ENCODE measurements at places on chromosomes 1 and 21.

GRCh38 chr1:230280906-230281413, 145.2 kb downstream of the PGBD5 start:
- DNase-seq = no peak

- DNase-seq = no peak
Measured at GRCh38 chr21:32914424-32915039, 111.2 kb upstream of the OLIG2 start.

DNA sequence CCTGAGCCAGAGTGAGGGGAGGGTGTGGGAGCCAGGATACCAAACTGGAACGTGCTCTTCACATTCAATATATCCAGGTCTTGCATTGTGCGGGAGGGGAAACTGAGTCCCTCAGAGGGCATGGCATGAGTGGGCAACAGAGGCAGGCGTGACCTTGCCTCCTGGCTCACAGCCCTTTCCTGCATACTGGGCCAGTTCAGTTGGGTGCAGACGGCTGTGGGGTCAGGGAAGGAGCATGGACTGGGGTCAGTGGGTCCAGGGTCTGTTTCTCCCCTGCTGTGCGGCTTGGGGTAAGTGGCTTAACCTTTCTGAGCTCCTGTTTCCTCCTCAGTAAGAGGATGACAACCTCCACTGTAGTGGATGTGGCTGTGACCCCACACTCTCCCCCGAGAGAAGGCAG, 16.6 kb downstream of the SERINC2 start:
- DNase-seq = no peak

- no peak for DNase-seq
Measured at GRCh38 chr21:33733601-33734000, 91.3 kb downstream of the ITSN1 start.

DNA sequence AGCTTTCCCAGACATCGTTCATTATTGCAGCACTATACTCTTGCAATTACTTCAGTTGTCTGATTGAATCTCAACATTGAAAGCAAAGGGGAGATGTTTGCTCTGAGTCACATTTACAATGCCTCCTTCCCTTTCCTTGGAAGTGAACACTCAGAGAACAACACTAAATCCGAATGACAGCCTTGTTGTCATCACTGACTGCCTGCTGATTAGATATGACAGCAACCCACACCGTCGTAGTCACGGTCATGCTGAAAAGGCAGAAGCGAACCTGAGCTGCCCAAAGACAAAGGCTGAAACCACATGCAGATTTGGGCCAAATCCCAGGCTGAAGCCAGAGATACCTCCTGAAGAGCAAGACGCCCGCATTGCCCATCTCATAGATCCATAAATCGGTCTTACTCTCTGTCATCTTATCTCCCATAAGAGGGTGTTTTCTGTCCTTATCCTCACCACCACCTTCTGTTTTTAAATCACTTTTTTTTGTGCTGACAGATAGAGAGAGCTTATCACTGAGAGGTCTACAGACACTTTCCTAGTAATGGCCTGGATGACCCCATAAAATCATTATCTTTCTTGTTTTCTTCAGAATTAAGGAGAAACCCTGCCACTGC, 47.5 kb downstream of the TMCO4 start:
- DNase-seq = no peak

DNA sequence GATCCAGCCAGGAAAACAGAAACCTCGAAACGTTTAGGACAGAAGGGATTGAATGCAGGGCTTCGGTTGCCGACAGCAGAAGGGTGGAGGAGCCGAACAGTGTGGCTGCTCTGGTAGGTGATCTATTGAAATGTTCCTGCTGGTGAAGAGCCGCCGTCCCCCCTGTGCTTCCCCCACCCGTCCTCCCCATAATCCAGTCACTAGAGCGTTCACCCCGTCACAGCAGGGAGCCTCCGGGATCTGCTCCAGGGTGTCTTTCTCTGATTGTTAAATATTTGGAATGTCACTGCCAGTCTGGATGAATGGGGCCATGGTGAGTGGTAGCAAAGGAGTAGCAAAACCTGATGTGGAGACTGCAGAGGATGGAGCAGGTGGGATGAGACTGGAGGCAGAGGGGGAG, 255.1 kb upstream of the CSF3R start:
- DNase-seq = no peak

DNA sequence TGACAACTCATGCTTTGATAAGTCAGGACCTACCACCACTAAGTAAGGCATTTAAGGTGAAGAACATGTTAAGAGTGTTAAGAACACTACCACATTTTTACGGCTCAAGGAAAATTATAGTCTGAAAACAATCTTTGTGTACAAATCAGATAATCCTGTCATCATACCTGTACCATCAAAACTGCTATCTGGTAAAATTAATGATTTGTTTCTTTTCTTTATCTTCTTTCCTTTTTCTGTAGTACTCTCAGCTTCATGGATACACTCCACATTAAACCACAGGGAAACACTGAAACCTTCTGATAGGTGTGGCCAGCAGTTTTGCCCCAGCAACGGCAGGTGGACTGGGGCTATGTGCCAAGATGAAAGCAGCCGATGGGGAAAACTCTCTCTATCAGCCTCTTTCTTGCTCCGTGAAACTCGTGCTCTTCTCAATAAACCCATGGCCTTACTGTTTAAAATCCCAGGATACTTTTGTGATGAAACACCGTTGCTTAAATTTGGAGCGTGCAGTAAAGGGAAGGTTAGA, 75.1 kb downstream of the LYST start:
- no peak for DNase-seq

DNA sequence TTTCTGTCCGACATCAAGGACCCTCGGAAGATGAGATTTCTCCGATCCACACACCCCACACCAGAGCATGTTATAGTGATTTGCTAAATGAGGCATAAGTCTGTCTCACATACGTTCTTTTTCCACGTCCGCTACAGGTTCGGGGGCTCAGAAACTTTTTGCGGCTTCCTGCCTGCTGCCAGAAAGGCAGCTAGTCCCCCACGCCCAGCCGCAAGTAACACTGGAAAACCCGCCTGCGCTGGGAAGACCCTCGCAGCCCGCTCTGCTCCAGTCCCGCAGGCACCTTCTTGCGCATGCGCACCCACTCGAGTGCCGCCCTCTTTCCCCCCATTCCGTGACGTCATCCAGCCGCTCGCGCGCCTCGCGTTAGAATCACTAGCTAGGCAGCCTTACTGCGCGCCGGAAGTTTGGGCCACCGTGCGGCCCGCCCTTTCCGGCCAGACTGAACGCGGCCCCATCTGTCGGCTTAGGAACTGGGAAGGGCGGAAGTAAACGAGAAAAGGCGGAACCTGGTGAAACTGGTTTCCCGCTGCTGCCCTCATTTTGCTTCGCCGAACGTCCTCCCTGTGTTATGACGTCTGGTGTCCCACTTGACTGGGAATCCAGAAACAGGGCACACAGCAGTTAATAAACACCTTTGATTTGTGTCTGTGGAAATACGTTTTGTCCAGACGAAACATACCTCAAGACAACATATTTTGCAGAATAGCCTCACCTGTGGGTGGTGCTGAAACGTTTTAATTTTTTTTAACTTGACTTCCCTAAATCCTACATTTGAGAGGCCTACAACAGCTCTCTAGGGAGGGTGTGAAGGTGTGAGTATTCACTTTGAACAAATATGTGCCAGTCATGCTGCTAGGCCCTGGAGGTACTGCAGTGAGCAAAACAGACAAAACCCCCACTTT, at the start of gene C1orf74:
Gene C1orf74, minus strand, starts transcription at position 295 of the 905 bp plus-strand sequence. CDS start 925 bp downstream, outside the sequence.
- peak; percentile 95 for DNase-seq

GRCh38 chr1:219020386-219020785, 153.3 kb upstream of the LYPLAL1 start:
- no peak for DNase-seq

- no peak for DNase-seq
Measured at GRCh38 chr1:86779308-86780191, 75.2 kb downstream of the SH3GLB1 start.

DNA sequence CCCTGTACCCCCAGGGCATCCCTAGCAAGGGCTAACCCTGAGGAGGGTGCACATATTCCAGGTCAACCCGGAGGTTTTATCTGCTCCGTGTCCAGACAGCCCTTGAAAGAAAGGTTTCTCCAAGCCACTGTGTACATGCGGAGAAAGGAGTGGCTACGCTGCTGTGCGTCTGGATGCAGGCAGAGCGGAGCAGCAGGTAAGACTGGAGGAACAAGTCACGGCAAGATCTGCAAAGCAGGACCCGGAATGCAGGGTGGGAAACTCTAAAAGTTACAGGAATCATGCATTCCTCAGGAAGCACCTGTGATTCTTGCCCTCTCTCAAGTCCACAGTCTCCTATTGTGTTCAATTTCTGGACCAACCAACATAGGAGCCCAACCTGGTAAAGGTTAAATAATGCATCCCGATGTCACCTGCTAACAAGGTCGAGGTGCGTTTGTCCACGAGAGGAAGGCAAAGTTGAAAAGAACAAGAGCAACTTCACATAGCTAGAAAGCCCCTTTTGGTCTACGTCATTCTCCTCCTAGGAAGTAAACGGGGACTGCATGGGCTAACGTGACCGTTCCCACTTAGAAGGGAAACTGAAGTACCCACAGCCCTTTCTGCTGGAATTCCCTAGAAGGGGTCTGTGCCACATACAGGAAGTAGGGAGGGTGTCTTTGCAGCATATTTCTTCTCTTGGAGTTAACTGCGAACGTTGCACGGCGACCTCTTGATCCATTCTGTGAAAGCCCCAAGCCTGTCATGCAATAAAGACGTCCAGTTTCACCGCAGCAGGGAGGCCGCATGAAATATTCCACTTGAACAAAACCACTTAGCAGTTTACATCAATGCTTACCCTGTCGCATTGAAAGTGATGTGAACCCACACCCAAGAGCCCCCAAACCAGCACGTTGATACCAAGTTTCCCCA, 5.8 kb downstream of the TIAM1 start:
- no peak for DNase-seq

DNA sequence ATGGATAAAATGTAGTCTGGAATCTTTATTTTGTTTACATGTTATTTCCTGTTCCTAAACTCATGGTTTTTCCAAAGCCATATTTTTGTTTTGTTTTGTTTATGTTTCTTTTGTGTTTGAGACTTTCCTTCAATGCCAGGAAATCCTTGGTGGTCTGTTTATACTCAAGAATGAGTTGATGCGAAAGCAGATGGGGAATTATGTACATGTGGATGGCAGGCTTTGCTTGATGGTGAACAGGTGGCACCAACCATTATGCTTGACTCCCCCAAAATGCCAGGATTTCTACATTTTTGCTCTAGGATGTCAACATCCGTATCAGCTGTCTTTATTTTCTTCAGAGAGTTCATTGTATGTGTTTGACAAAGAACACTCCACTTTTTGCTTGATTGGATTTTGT, 448.5 kb downstream of the PRDM2 start:
- no peak for DNase-seq

DNA sequence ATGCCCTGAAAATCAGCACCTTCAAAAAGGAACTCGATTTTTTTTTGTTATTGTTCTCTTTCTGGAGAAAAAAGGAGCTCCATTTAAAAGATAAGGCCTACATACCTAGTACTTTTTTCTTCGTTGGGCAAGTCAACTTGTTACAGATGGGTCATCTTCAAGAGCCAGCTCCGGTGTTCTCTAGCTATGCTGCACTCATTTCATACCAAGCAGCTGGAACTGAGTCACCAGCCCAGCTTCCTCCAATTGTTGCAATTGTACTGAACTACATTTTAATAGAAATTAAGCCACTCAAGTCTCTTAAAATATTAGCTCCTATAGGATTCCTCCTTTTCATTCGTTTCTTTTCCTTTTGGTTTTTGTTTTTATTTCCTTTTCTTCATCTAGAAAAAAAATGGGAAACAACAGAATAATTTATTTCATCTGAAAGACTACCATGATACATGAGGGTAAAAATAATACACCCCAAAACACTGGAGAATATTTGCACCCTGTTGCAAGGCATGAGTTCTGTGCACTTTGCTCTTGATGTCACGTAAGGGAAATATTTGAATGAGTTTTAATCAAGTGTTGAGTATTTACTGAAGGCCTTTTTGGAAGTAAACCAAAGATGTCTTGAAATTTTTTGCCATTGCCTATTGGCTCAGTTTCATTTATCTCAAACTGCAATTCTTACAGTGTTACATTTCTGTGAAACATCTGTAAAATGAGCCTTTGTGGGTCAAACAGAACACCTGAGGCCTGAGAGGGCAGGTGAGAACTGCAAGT, 60.5 kb downstream of the CLIC4 start:
- peak; percentile 42 for DNase-seq

- DNase-seq = no peak
Measured at GRCh38 chr1:31570906-31571305, 5.4 kb upstream of the TINAGL1 start.

DNA sequence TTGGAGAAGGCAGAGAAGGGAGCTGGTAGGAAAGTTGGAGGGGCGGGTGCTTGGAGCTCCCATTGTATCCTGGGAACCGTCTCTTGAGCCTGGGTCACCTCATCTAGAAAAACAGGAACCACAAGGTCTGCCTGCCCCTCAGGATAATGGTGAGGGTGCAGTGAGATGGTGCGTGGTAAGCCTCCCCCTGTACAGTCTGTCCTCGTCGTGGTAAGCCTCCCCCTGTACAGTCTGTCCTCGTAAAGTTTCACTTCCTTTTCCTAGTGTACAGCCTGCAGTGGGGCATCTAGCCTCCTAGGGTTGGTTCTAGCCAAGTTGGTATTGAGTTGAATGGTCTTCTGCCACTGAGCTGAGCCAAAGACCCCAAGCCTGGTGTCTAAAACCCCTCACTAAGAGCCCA, 66.5 kb upstream of the IGSF21 start:
- no peak for DNase-seq

DNA sequence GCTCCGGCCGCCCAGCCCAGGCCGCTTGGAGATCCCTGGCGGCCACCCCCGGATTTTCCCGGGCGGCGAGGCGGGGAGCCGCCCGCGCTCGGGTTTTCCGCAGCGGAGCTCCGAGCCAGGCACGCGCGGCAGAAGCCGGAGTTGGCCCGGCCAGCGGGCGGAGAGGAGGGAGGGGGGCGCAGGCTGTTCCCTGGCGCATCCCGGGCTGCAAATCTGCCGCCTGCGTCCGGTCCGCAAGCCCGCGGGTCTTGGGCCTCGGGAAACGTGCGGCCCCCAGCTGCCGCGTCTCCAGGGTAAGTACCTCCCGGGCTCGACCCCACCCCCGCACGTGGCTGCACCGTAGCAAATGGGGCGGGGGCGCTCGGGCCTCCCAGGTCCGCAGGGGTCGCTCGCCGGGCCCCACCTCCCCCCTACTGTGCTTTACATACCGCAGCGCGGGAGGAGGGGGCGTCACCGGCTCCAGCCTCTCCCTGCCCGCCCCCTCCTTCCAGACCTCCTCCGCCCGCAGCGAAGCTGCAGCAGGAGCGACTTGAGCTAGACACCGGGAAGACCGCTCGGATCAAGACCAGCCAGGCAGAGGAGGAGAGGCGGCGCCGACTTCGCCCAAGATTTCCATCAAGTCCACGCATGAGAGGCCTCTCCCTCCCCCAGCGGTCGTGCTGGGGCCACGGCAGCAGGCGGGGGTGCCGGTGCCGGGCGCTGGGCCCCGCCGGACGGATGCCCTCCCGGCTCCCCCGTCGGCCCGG, 1.6 kb downstream of the TMEM200B start:
- no peak for DNase-seq

GRCh38 chr1:36156329-36157114, 562 bp downstream of the MAP7D1 start:
- no peak for DNase-seq
